ENCODE measurements at places on chromosomes 3 and 15. TPM values are rescaled to one million over a fixed set of nuclear protein-coding genes. Genes with fewer than 3 reads are reported as not detected.

SCAMP2 gene
- 34.8 TPM for total RNA-seq

C3orf49 gene
- not detected for total RNA-seq

PRR20G gene
- total RNA-seq, result not detected

LSMEM2 gene
- not detected for total RNA-seq

PLA2G4F gene
- total RNA-seq, result not detected

AQP9 gene
- total RNA-seq, result not detected

DNA sequence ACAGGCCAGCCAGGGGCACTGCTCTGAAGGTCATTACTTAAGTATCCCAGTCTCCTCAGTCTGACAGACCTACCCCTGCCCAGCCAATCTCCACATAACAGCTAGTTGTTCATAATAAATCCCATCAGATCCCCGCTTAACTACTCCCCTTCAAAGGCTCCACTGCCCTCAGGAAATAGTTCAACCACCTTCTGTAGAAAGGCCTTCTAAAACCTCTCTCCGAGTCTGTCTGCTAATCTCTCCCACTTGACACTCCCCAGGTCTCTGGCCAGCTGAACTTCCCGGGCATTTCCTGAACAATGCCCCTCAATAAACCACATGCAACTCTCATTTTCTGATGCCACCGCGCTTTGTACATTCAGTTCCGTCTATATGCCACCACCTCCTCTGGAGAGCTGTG lies 6.0 kb downstream of the PRC1 start:
- DNase-seq, result no peak

GRCh38 chr3:49199900-49200281 lies 28.5 kb downstream of the KLHDC8B start:
- DNase-seq, result no peak

- DNase-seq, result no peak
These were observed 36.5 kb downstream of the ATP13A3 start for GRCh38 chr3:194450341-194450740.

- DNase-seq, result no peak
These were observed 79.7 kb upstream of the CGNL1 start for GRCh38 chr15:57296473-57297162.

DNA sequence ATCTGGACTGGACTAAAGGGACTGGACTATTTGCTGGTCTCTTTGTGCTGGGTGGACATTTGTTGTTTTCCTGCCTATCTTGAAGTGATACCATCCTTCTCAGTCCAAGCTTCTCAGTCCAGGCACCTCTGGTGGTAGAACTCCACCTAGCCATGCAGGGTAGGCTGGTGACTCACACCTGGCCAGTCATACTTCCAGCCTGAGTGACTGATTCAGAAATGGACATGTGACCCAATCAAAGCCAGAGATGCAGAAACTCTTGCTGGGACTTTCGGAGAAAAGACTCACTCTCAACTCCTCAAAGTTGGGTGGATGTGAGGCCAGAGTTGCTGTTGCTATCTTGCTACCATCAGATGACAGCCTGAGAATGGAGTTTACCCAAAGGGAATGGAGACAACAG lies 5.6 kb upstream of the ASB14 start:
- peak; percentile 5 for DNase-seq

DNA sequence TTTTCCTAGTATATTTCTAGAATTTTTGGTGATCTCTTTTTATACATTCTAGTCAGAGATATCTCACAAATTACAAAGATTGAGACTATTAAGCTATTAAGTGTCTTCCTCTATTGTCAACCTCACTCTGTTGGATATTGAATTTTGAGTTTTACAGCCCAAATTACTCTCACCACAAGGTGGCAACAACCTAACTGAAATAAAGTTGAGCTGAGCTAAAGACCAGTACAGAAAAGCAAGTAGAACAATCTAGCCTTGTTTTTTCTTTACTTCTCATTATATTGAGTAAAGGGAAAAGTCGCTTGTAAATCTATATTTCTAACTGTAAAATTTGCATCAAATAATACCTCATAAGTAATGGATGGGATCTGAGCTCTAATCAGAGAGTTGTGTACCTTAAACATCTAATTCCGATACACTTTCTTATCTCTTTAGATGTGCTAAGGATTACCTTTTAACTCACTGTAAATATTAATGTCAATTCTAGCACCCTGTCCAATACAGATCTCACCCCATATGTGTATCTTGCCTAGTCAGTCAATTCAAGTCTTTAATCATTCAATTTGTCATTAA lies 13.6 kb upstream of the COMMD2 start:
- DNase-seq, result peak; percentile 27

All from HepG2 (cell line).